ENCODE measurements at places on chromosomes 5 and 9. TPM values are rescaled to one million over a fixed set of nuclear protein-coding genes. Genes with fewer than 3 reads are reported as not detected.
A peak's percentile ranks its signal among the peaks of the same experiment; 100 is the strongest.

- no peaks in the 10 kb centered on the region for H3K27me3 ChIP-seq
- H3K27ac ChIP-seq = no peak overlapping the region
- DNase-seq = no peak
- H3K4me1 ChIP-seq = no peaks in the 10 kb centered on the region
- no peaks in the 10 kb centered on the region for H3K36me3 ChIP-seq
Measured at GRCh38 chr5:154734370-154735248, 20.6 kb upstream of the LARP1 start.

The TERT gene
- 21.5 TPM for total RNA-seq

- H3K27ac ChIP-seq = no peak overlapping the region
- H3K4me1 ChIP-seq = peaks cover 3% of the 10 kb centered on the region
- no peaks in the 10 kb centered on the region for H3K36me3 ChIP-seq
Measured at GRCh38 chr9:95874989-95875304, 544 bp upstream of the ERCC6L2 start.

DNA sequence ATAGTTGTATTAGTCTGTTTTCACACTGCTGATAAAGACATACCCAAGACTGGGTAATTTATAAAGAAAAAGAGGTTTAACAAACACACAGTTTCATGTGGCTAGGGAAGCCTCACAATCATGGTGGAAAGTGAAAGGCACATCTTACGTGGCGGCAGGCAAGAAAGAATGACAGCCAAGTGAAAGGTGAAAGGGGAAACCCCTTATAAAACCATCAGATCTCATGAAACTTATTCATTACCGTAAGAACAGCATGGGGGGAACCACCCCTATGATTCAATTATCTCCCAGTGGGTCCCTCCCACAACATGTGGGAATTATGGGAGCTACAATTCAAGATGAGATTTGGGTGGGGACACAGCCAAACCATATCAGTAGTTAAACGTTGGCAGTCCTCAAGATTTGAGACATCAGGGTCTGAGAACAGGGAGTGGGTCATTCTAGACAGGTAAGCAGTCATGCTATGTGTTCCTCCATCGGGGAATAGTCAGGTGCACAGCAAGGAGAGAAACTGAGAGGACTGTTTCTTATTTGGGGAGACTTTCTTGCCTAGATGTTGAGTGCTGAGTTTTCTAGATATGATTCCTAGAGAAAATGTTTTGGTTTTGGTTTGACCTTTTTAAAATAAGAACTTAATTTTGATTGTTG is 45.8 kb upstream of the ENTREP1 start:
- peak; percentile 20 for DNase-seq
- no peak overlapping the region for H3K27ac ChIP-seq
- no peaks in the 10 kb centered on the region for H3K27me3 ChIP-seq
- H3K36me3 ChIP-seq = no peaks in the 10 kb centered on the region

DNA sequence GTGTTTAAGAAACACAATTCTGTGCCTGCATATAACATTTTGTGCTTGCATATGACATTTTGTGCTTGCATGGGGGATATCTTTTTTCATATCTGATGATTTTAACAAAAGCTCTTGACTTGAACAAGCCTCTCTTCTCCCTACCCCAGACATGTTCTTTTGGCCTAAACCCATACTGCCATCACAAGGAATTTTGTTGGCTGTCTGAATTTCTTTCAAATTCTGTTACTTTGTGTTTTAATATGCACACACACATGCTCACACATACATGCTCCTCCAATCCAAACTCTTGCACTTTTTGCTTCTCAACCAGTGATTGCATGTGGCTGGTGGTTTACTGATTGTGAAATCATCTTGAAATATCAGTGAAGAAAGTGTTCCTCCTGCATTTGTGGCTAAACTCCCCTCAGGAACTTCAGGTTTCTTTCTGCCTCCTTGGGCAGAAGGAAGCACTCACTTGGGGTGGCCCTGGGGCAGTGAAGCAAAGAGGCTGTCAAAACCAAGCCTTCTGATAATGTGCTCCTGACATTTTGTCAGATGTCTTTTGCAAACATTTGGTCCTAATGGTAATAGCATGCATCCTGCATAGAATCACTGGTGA is 377.2 kb upstream of the KLF4 start:
- no peak for DNase-seq
- no peaks in the 10 kb centered on the region for H3K27me3 ChIP-seq
- H3K4me1 ChIP-seq = no peaks in the 10 kb centered on the region

DNA sequence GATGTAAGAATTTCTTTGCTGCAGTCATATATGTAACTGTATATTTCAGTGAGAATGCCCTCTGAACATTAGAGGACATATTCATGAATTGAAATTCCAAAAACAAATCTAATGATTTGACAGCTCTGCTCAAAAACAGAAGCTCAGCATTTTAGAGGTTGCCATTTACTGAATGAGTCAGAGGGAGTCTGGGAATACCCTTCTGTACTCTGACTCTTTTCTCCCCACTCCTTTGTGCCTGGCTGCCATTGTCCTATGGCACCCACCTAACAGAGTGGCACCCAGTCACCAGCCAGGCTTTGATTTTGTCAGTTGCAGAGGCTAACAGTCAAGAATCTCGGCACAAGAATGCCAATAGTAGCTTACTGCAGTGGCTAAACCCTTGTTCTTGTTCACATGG is 133.6 kb downstream of the ATG10 start:
- H3K27ac ChIP-seq = no peak overlapping the region
- H3K27me3 ChIP-seq = no peaks in the 10 kb centered on the region
- no peak for DNase-seq
- no peak overlapping the region for H3K4me3 ChIP-seq

The STC2 gene
- 3.7 TPM for total RNA-seq

- peaks cover 7% of the 10 kb centered on the region for H3K27me3 ChIP-seq
- no peaks in the 10 kb centered on the region for H3K36me3 ChIP-seq
- no peak for DNase-seq
- H3K27ac ChIP-seq = no peak overlapping the region
- H3K4me1 ChIP-seq = no peaks in the 10 kb centered on the region
Measured at GRCh38 chr9:3181049-3181953, 337.4 kb upstream of the PUM3 start.

DNA sequence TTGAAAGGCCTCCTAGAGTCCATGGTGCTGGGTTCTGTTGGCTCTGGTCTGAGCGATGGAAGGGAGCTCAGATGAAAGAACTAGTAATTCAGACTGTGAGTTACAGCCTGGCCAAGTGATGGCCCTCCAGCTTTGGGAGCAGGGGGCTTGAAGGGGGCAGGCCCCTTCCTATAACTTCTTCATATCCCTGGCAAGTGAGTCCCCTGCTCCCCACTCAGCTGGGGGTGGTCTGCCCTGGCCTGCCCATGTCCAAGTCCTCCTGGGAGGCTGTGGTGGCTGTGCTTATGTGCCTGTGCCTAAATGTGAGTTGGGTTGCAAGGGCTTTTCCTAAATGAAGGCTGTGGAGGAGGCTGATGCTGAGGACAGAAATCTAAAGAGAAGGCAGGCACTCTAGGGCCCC is 80.1 kb downstream of the MACROH2A1 start:
- no peaks in the 10 kb centered on the region for H3K4me1 ChIP-seq
- no peaks in the 10 kb centered on the region for H3K27me3 ChIP-seq
- no peaks in the 10 kb centered on the region for H3K36me3 ChIP-seq
- H3K4me3 ChIP-seq = no peak overlapping the region
- no peak for DNase-seq

DNA sequence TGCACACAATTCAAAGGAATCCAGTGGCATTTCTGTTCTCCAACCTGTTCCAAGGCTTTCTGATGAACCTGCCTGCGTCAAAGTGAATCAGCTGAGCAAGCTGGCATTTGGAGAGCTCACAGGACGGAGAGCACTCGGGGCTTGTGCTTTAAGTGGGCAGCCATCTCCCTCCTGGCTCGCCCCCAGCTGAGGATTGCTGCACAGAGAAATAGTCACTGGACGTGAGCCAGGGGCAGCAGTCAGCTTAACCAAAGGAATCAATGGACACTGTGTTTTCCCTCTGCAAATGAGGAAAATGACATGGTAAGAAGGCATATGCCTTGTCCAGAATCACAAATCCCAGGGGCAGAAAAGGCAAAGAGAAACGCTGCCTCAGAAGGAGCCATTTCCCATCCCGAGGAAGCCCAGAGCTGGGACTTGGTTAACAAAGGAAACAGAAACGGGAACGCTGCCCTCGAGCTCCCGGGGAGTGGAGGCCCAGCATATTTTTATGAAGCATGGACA is 299.4 kb downstream of the ZSWIM6 start:
- no peak for DNase-seq
- H3K36me3 ChIP-seq = no peaks in the 10 kb centered on the region
- H3K4me3 ChIP-seq = no peak overlapping the region
- H3K27me3 ChIP-seq = peaks cover 6% of the 10 kb centered on the region
- H3K27ac ChIP-seq = no peak overlapping the region

All from GM12878 (cell line).